ENCODE measurements at places on chromosomes 11 and 22.

DNA sequence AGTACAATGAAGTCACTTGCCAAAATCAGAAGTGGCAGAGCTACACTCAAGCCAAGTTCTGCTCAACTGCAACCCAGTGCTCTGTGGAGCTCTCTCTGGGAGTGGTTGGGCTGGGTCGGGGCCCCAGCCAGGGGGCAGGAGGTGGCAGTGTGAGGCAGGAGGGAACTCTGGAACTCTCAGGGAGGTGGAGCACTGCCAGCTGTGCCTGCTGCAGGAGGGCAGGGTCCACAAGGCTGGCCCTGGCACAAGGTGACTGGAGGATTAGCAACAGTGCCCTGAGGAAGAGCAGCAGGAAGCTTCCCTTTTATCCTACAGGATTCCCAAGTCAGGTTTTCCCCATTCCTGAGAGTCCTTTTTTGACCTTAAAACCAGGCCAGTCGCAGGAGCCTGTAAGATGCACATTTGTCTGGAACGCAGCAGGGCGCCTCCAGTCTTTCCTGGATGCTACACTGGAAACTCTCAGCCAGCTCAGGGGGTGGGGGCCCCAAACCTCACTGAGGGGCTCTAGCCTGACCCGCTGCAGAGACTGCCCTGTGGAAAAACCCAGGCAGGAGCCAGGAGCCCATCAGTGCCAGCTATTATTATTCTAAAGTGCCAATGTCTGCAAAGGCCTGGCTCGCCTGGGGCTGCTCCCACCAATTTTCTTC lies 31.8 kb downstream of the DKK3 start:
- DNase-seq = peak; percentile 67

GRCh38 chr11:77130763-77131513 lies 2.9 kb downstream of the MYO7A start:
- peak; percentile 78 for DNase-seq

- DNase-seq = no peak
These were observed 428.0 kb downstream of the LARGE1 start for GRCh38 chr22:33492210-33492651.

DNA sequence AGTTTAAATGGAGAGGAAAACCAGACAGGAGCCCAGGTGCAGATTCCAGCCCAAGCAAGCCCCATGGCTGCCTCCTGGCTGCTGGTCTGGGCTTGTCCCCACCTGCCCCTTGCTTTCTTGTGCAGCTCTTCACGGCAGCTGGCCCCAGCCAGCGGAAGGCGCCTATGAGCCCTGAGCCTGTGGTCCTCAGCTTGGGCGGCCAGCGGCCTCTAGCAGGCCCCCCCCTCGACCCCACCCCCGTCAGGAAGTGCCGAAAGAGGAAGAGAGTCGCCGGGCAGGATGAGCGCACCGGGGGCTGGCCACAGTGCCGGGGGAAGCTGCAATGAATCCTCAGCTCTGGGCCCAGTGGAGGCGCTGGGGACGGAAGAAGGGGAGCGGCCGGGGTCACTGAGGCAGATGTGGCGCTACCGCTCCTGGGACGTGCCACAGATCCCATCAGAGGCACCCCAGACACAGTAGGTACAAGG lies 2.1 kb upstream of the DGKZ start:
- peak; percentile 75 for DNase-seq

DNA sequence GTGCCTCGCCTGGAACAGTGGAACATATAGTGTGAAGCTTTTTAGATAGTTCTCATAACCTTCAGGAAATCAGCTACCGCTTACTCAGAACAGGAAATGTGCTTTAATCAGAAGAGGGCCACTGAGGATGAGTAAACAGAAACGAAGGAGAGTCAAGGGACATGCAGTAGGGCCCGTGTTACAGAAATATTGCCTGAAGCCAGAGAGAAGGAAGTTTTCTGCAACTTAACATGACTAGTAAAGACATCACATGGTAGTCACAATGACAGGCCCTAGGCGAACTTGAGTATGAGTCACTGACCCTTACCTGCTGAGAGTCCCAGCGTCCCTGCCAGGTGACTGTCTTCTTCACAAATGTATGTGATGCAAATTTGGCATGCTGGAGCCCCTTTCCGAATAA lies 39.4 kb downstream of the CARD18 start:
- DNase-seq = no peak

- no peak for DNase-seq
These were observed 70.7 kb downstream of the PAK1 start for GRCh38 chr11:77403211-77403610.

GRCh38 chr11:103659206-103659618 lies 377.2 kb upstream of the DDI1 start:
- DNase-seq = peak; percentile 61

GRCh38 chr11:10414659-10415058 lies 40.4 kb upstream of the AMPD3 start:
- DNase-seq = no peak

DNA sequence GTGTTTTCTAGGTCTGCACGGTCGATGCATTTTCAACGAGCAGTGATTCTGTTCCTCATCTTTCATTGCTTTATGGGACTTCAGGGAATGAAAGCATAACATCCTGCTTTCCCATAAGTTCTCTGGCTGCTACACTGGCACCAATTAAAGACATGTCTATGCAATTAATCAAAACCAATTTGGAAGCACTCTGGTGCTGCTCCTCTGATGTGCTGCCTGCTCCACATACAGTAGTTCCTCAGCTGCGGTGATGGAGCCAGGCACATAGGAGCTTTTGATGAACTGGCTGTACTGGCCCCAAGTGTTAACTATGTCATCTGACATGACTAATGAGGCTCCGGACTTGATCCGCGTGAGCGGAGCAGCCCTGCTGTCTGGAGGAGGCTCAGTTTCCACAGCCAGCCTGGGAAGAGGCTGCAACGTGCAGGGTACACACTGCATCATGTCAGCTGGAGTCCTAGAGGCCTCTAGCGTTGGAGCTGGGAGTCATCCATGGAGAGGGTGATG lies 29.8 kb downstream of the GVQW3 start:
- peak; percentile 30 for DNase-seq

- DNase-seq = peak; percentile 55
These were observed 111.2 kb downstream of the MRTFA start for GRCh38 chr22:40525250-40525884.

DNA sequence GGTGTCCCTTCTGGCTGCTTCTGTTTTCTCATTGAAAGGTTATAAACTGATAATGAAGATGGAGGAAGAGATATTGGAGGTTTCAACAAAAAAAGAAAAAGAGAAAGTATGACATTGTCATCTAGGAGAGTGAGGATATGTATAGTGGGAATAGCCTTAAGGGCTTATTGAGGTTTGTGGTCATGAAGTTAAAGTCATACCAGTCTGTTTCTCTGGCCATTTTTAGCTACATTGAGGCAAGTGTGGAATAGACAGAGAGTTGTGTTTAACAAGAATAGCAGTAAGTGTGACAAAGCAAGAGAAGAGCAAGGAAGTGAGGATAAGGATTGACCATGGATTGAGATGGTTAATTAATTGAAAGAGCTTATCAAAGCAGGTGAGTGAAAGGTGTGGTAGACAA lies 110.4 kb downstream of the ELP4 start:
- no peak for DNase-seq

- DNase-seq = no peak
These were observed 9.8 kb upstream of the NXPE4 start for GRCh38 chr11:114605370-114605769.

DNA sequence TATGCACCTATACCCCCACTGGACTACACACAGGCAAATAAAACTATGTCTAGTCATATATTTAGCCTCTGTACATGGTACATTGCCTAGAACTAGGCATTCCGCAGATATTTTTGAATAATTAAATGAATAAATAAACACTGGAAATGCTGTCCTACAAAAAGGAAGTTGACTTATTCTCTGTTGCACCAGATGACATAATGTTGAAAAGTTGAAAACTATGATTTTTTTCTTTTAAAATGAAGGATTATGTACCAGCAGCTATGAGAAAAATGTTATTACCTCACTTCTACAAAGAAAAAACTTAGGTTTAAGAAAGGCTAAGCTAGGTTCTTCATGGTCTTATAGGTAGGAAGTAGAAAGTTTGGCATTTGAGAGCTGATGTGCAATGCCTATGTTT lies 856.6 kb downstream of the METTL15 start:
- DNase-seq = no peak

GRCh38 chr11:111330234-111330893 lies 32.0 kb downstream of the POU2AF3 start:
- DNase-seq = no peak

- peak; percentile 44 for DNase-seq
These were observed 201.1 kb upstream of the LRRC4C start for GRCh38 chr11:41660585-41660984.
